ENCODE measurements at places on chromosomes 1 and 21.

DNA sequence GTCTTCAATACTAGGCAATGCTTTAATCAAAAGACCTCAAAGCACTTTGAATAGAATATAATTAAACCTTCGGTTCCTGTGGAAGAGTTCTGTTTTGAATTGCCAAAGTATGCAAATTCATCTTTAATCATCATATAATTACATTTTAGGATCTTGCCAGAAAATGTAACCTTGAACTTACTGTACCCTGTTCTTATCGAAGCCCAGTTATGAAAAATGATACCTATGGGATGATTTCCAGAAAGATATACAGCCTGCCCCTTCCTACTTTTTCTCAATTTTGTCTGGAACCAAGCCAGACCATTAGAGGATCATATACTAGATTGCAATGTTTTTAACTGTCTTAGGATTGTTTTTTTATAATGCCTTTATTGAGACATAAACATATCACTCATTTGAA is 34.0 kb upstream of the ZNF281 start:
- no peak for DNase-seq

DNA sequence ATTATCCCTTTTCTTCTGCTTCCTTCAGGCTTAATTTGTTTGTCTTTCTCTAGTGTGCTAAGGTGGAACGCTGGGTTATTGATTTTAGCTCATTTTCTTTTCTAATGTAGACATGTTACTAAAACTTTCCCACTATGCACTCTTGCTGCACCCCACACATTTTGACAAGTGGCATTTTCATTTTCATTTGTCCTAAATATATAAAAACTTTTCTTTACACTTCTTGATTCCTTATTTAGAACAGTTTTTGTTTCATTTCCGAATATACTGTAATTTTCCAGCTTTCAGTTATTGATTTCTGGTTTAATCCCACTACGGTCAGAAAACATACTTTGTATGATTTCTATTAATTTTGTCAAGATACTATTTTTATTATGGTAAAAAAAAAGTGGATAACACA is 25.3 kb downstream of the SH3BP5L start:
- DNase-seq = no peak

GRCh38 chr1:39979654-39980053 is 24.7 kb downstream of the MFSD2A start:
- no peak for DNase-seq

DNA sequence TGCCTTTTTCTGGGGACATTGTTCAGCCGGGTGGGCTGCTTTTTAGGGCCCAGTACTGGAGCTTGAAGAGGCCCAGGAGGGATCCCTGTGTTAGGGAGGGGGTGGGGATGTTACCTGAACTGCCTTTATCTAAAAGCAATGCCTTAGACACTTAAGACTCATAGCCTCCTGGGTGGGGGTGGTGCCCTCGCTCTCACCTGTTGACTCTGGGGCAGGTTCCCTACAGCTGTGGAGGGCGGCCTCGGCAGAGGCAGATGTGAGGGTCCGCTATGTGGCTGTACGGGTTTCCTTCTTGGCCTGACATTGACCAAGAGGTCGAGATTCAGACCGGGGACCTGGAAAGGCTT is 716 bp downstream of the INAVA start:
- peak; percentile 63 for DNase-seq

GRCh38 chr1:167483790-167484189 is 34.5 kb downstream of the CD247 start:
- DNase-seq = no peak

GRCh38 chr1:30778154-30778978 is 20.8 kb upstream of the LAPTM5 start:
- no peak for DNase-seq

GRCh38 chr1:152884966-152885624 is 7.0 kb downstream of the SMCP start:
- DNase-seq = no peak

DNA sequence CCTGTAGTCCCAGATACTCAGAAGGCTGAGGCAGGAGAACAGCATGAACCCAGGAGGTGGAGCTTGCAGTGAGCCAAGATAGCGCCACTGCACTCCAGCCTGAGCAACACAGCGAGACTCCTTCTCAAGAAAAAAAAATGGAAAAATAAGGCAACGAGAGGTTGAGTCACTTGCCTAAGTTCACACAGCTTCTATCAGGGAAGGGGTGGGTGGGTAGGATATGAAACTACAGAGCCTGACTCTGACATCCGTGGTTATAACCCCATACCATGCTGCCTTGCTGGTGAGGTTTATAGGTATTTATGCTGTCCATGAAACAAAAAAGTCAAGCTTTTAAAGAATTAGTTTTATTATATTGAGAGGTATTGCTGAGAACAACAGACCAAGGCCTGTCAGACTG is 61.5 kb upstream of the RAB4A start:
- DNase-seq = no peak

DNA sequence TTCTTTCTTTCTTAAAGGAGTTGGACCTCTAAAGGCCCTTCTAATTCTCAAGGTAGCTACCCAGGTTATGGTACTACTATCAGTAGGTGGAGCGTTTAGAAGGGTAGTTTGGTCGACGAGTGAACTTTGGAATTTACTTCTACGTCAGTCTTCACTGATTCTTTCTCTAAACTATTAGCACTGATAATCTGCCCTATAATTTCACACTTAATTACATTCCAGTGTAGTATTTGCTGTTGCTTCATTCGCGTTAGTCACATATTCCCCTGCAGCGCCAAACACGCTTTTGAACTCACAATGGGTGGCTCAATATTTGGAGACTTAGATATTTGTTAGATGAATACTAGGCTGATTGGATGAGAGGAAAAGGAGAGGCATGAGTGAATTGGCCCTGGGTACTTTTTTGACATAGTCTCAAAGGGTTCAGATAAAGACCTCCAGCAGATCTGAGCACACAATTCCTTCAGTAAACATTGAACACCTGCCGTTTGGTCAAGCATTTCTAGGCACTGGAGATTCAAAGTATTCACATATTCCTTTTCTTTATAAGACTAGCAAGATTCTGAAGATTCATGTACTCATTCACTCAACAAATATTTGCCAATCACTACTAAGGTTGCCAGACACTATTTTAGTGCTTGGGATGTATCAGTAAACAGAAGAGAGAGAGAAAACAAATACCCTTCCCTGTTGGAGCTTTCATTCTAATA is 929 bp upstream of the FOXJ3 start:
- peak; percentile 77 for DNase-seq

GRCh38 chr1:201072149-201072548 is 40.1 kb downstream of the CACNA1S start:
- DNase-seq = no peak

- no peak for DNase-seq
Observed at GRCh38 chr21:46131588-46131837, 23.9 kb downstream of the FTCD start.

All from large intestine (tissue), 12 donors.